ENCODE measurements at places on chromosomes 3 and 15. TPM values are rescaled to one million over a fixed set of nuclear protein-coding genes. Genes with fewer than 3 reads are reported as not detected.
A peak's percentile ranks its signal among the peaks of the same experiment; 100 is the strongest.

GRCh38 chr3:155079746-155080487 lies at the start of gene MME:
TSS of gene MME (plus strand) at chr3:155080319. CDS start at chr3:155084168, 3,849 bp downstream.
- DNase-seq = peak; percentile 80

GRCh38 chr3:21920421-21920861 lies 169.4 kb upstream of the ZNF385D start:
- no peak for DNase-seq

DNA sequence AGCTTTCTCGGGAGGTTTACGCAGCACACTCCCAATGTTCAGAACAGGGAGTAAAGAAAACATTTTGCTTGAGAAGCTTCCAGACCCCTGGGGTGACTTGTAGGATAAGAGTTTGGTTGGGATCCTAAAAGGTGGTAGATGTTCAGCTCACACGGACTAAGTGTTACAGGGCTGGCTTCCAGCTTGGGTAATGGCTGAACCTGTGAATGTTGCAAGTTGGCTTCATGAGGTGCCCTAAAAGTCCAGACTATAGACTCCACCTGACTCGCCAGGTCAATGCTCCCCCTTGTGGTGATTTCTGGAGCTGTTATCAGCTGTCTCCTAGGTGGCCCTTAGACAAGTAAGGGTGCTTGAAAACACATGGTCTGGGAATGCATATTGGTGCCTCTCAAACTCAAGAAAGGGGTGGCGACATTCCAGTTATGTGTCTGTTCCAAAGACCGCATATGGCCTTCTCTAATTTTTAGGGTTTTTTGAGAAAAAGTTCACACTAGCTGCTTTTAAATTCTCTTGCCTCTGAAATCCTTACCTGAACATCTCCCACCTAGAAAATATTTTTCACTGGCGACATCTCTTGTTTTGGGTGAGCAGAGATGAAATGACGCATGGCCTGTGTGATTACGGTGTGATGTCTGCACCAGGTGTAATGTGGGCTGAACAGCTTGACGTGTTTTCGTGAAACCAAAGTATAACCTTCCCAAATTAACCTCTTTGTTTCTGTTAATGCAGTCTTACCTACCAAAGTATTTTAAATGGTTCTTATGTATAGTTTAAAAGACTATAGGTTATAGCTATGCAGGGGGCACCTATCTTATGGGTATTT lies 175.7 kb upstream of the KBTBD8 start:
- no peak for DNase-seq

Gene NR1I2
- not detected for total RNA-seq

GRCh38 chr3:7696320-7696719 lies 805.3 kb upstream of the LMCD1 start:
- no peak for DNase-seq

DNA sequence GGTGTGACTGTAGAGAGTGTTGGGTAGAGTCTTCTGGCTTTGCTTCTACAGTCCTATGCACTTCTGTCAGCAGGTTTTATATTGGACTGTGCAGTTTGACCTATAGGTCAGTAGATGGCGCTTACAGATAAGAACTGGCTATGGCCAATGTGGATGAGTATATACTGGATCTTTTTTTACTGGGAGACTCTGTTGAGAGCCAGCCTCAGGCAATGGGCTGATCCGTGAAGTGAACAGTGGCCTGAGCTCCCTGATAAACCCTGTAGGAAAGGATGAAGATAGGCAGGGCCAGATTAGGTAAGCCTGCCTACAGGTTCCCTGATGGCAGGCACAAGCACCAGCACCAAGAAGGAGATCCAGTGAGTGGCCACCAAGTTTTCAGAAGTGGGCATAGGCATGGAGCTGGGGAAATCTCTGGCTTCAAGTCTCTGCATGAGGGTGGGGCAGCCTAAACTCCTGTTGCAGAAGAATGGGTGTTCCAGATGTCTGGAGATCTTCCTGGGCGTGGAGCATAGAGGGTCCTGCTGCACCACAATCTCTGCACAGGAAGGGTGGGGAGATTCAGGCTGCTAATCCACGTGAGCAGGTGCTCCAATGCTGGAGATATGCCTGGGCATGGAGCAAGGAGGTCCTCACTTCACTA lies 326.0 kb upstream of the SGO1 start:
- no peak for DNase-seq

Gene MEGF11
- total RNA-seq = not detected

DNA sequence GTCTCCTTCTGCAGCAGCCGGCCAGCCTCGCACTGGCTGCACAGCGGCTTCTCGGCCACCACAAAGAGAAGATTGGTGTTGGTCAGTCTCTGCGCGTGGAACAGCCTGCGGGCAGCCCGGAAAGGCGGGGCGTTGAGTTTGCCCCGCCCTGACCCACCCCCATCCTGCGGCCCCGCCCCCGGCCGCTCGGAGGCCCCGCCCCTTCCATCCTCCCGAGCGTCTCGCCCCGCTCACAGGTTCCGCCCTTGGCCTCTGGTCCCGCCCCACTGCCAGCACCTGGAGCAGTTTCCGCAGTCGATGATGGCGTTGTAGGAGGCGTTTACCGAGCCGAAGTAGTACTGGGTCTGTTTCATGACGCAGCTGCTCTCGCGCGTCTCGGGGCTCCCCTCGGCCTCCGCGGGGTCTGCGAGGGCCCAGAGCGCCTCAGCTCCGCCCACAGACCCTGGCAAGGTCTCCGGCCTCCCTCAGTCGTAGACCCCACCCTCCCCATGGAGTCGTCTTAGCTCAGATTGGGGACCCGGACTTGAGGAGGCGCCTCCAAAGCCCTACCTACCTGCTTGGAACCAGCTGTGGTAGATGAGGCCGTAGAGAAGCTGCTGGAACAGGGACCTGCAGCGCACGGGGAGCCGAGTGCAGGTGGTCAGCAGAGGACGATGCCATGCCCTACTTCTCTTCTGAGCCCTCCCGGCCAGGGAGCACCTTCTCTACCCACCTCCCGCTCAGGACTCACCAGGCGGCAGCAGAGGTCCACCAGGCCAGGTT lies 5.9 kb upstream of the TMEM115 start:
- peak; percentile 91 for DNase-seq

GRCh38 chr15:78684657-78685056 lies 43.6 kb upstream of the CHRNB4 start:
- DNase-seq = no peak

- no peak for DNase-seq
These were observed 1100.3 kb downstream of the TBL1XR1 start for GRCh38 chr3:176097027-176097426.

DNA sequence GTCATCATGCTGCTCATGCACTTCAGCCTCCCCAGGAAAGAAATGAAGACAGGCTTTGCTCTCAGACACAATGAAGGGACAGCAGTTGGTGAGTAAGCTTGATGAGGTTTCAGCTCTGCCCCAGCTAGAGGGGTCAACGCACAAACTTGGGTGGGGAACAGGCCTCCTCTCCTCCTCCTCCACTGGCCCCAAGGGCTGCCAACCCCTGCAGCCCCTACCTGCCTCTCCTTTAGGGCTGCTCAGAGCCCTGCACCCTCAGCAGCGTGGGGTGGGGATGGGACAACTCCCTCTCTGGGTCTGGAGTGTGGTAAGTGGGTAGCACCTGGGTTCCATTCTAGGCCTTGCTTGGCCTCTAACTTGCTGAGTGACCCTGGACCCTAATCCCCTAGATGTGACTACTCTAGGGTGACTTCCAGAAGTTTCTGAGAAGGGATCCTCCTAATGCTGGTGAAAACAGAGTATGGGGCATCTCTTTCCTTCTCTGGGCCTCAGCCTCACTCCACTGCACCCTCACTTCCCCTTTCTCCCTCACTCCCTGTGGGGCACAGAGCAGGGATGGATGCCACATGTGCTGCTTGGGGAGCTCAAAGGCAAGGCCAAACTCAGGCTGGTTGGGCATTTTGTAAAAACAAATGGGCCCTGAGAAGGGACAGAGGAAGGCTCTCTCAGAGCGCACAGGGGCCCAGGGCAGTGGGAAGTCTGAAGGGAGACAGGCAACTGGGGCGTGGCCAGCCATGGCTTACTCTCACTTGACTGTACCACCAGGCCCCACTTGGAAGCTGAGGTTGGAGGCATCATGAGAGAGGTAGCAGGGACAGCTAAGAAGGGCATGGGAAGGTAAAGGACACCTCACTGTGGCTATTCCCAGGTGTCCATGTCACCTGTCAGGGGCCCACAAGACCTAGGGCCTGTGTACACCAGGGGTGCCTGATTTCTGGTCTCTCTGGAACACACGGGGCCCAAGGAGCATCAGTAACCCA lies 64.0 kb downstream of the SYNM start:
- no peak for DNase-seq

Gene PPP1R14D
- not detected for total RNA-seq

GRCh38 chr3:71849681-71850080 lies 64.7 kb upstream of the PROK2 start:
- DNase-seq = no peak

DNA sequence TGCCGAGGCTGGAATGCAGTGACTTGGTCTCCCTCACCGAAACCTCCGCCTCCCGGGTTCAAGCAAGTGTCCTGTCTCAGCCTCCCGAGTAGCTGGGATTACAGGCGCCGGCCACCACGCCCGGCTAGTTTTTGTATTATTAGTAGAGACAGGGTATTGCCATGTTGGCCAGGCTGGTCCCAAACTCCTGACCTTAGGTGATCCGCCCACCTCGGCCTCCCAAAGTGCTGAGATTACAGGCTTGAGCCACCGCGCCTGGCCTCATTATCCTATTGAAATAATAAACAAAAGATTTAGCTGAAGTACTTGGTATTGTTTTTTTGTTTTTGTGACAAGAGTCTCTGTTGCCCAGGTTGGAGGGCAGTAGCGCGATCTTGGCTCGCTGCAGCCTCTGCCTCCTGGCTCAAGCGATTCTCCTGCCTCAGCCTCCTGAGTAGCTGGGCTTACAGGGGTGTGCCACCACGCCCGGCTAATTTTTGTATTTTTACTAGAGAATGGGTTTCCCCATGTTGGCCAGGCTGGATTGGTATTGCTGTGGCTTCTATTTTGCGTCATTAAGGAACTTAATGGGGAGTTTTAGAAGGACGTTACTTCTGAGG lies 1.5 kb downstream of the RPL35A start:
- DNase-seq = no peak

GRCh38 chr3:127539366-127540060 lies 51.0 kb downstream of the TPRA1 start:
- DNase-seq = no peak

DNA sequence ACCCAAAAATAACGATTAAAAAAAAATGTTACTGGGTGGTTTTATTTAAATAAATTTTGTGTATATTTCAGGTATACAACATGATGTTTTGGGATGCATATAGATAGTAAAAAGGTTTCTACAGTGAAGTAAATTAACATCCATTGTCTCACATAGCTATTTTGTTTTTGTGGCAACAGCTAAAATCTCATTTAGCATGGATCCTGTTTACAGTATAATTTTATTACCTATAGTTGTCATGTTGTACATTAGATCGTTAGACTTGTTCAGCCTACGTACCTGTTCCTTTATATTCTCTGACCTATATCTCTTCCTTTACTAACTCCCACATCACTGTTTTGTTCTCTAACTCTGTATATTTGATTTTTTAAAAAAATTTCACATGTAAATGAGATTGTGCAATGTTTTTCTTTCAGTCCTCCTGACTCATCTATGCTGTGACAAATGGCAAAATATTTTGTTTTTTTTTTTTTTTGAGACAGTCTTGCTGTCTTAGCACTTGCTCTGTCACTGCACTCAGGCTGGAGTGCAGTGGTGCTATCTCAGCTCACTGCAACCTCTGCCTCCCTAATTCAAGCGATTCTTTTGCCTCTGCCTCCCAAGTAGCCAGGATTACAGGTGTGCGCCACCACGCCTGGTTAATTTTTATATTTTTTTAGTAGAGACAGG lies 45.6 kb downstream of the OIP5 start:
- no peak for DNase-seq

Gene CYP8B1
- not detected for total RNA-seq

Gene DNASE1L3
- 2.1 TPM for total RNA-seq

DNA sequence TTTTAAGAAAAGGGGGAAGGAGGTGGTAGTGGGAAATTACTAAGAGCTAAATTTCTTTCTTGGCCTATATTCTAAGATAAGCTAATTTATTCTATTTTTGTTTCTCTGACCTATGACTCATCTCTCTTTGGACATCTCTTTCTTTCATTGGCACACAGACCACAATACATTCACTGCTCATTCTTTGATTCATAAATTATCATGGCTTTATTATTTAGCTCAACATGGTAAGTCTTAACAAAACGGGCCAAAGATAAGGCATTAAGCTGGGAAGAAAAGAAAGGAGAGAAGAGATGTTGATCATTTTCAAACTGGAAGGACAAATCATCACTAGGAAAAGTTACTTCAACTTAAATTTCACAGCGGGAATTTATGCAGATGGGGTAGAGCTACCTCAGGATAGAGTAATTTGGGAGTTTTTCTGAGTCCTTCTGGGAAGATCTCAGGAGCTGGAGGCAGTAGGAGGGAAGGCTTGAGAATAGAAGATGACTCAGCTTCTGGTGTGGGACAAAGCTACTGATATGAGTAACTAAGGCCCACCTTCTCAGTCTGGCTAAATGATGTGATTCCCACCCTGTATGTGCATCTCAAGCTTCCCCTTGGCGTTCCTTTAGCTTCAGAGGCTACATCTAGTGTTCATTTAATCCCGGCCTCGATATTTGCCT lies 7.5 kb upstream of the ALCAM start:
- DNase-seq = no peak

- DNase-seq = no peak
These were observed 17.5 kb downstream of the CHRM5 start for GRCh38 chr15:33985751-33986150.

GRCh38 chr15:72856549-72857040 lies 73.0 kb upstream of the ADPGK start:
- DNase-seq = no peak

GRCh38 chr3:35665390-35666055 lies 26.2 kb downstream of the ARPP21 start:
- no peak for DNase-seq

DNA sequence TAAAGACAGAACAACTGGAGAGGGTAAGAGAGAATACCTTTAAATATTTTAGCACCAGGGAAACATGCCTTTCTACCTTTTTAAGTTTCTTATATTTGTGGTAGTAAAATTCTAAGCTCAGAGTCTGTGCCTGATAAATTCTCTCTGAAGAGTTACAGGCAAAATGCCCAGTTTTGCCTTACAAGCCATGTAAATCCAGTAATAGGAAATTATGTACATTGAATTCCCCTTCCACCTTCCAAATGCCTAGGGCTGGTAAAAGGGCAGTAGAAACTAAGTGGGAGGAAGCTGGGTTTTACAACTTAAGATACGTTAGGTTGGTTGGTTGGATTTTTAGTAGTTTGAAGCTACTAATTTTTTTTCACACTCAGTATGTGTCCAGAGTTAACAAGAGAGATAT lies 43.1 kb upstream of the TP63 start:
- no peak for DNase-seq

DNA sequence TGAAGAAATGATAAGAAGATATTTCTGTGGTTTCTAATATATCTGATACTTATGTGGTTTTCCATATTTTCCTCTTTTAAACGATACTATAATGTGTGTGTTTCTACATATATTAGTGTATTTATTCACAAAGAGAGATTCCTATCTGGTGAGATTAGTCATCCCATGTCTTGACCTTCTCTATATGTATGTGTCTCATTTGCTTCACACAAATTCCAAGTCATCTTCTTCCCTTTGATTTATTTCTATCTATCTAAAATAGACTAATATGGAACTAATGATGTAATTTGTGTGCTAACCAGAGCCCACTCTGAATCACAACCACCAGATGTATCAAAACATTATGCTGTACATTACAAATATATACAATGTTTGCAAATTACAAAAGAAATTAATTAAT lies 154.7 kb upstream of the KCNMB2 start:
- DNase-seq = no peak
